Globus pallidus (tissue), 1 donor: ENCODE measurements at places on chromosomes 16 and 17.

DNA sequence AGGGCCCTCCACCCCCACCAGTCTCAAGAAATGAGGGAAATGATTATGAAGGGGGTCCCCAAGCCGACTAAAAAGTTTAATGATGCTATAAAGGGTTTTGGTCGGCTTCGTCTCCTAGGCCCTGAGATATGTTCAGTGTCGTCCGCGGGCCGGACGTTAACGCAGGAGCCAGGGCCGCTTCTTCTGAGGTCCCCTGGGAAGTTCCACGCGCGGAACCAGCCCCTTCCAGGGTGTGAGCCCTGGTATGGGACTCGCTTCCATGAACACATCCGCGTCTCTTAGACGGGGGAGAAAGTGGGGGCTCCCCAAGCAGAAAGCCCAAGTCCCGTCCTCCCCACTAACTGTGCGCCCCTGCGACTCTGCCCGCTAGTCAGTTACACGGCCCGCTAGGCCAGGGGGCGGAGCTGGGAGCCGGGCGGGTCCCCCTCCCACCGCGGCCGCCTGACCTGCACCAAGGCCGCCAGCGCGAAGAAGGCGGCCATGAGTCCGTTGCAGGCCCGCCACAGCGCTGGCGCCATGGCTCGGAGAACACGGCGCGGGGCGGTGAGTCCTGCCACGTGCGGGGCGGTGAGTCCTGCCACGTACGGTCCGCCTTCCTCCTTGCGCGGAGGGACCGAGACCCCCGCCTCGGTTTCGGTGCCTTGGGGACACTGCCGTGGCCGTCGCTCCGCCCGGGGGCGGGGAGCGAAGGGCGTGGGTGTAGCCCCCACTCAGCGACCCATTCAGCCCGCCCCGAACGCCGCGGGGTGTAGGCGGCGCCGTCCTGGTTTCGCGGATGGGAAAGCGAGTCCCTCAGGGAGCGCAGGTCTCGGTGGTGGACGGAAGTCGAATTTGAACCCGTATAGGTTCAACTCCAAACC is at the start of gene TMEM220:
TMEM220 (minus strand) TSS at position 690 of the 860 bp plus-strand sequence; CDS start at position 518, 172 bp downstream.
- DNase-seq: peak; percentile 61

DNA sequence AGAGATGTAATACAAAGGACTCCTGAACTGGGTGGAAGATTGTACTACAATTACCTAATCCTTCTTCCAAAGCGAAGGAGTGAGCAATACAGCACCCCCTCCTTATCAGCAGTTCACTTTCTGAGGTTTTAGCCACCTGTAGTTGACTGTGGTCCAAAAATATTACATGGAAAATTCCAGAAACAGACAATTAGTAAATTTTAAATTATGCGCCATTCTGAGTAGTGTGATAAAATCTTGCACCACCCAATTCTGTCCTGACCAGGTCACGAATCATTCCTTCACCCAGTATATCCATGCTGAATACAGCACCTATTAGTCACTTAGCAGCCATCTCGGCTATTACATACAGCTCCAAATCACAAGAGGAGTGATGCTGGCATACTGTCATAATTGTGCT is 23.2 kb downstream of the VPS53 start:
- DNase-seq: no peak

DNA sequence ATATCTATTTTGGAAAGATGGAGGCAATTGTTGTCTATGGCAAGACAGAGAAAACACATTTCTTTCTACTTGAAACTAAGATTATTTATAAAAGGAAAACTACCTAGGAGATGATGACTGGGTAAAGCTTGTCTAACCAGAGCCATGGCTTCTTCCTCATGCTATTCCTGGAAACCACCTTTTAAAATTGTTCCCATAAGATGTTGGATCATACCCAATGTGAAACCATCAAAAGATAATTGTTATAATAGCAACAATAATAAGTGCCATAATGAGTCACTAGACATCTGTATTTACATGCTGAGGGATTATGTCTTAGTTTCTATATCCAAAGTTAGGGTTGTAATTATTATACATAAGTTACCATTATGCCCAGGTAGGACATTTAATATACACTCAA is 428.4 kb downstream of the KCNJ2 start:
- DNase-seq: no peak

- DNase-seq: no peak
Measured at GRCh38 chr17:55532670-55533069, 21.4 kb upstream of the SMIM36 start.

DNA sequence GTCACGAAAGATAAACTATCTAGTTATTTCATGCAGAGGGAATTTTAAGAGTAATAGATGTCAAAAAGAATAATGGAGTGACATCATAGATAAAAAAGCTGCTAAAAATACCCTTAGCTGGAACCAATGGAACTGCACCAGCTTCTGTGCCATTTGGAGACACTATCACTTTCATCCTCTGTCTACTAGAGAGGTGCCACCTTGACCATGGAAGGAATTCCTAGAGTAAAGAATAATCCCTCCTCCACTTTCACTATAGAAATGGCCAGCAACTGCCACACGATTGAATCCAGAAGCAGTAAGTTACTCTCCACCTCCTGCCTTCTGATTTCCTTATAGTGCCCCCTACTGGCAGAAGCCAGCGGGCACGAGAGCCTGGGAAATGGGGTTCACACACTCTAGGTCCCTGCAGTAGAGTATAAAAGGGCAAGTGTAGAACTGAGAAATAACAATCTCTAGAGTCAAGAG is 2.8 kb upstream of the ALDH3A2 start:
- peak; percentile 68 for DNase-seq

DNA sequence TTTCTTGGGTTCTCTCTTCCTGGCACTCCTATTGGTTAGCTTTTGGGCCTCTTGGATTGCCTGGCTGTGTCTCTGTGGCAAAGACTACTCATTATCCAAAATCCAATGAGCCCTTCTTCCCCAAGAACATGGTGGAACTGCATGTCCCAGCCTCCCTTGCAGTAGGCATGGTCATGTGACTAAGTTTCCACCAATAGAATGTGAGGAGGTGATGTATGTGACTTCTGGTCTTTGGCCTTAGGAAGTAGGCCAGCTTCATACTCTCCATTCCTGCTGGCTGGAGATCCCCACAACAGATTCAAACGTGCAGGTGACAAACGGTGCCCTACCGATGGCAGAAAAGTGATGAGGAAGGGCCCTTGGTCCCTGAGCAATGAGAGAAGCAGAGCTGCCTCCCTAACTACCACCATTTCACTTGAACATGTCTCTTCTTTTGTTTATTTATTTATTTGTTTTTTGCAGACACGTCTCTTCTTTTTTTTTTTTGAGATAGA is 17.3 kb upstream of the SPN start:
- no peak for DNase-seq

GRCh38 chr17:49979748-49980479 is 10.9 kb downstream of the DLX4 start:
- no peak for DNase-seq

DNA sequence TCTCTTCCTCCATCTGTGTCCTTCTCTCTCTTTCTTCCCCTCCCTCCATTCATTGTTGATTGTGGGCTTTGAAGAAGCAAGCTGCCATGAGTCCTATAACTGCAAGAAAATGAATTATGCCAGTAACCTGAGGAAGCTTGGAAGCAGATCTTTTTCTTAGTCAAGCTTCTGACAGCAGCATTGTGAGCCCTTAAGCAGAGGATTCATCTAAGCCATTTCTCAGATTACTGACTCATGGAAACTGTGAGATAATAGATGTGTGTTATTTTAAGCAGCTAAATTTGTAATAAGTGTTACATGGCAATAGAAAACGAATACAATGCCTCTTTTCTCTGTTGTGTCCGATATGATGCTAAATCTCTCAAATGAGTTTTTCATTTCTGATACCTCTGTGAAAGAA is 1109.7 kb downstream of the CDH11 start:
- no peak for DNase-seq

- no peak for DNase-seq
Measured at GRCh38 chr16:66886914-66887313, 6.6 kb downstream of the PDP2 start.

- peak; percentile 22 for DNase-seq
Measured at GRCh38 chr17:4162775-4163466, 19.9 kb downstream of the CYB5D2 start.

- no peak for DNase-seq
Measured at GRCh38 chr16:87828071-87828906, 41.0 kb downstream of the SLC7A5 start.

DNA sequence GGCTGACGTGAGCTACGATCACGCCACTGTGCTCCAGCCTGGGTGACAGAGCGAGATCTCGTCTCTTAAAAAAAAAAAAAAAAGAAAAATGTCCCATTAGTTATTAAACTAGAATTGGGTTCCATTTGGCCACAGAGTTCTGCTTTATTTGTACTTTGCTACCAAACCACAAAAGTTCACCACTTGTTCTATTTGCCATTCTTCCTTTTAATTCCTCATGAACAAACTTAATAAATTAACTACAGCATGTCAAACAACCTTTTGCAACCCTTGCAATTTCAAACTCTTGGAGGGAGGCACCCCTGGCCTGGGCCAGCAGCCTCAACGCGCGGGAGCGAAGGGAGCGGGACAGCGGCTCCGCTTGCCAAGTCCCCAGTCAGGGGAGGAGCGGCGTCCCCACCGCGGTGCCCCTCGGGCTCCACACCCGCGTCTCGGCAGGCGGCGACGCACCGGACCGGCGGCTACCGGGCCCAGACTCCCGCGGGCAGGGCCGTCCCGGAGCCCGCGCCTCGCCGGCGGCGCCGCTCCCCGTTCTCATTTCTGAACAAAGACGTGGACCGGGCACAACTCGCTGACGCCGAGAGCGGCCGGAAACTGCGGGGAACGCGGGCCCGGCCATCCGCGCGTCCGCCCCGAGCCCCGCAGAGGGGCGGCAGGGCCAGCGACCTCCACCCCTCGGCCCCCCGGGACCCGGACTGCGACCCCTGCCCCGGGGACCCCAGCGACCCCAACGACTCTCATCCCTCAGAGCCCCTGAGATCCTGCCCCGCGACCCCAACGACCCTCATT is 775 bp downstream of the CYTH1 start:
- DNase-seq: peak; percentile 51

DNA sequence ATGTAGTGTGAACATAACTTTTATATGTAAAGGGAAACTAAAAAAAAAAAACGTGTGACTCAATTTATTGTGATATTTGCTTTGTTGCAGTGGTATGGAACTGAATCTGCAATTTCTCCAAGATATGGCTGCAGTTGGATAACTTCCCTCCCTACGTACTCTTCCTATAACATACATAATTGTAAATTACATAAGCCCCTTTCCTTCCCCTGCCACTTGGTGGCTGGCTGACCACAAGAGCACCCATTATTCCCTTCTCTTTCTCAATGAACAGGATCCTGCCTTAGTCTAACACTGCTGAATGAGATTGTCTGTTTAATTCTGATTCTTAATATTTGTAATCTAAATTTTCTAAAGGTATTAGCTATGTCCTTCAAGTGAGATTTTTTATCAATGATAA is 27.8 kb downstream of the CCL4 start:
- DNase-seq: no peak

DNA sequence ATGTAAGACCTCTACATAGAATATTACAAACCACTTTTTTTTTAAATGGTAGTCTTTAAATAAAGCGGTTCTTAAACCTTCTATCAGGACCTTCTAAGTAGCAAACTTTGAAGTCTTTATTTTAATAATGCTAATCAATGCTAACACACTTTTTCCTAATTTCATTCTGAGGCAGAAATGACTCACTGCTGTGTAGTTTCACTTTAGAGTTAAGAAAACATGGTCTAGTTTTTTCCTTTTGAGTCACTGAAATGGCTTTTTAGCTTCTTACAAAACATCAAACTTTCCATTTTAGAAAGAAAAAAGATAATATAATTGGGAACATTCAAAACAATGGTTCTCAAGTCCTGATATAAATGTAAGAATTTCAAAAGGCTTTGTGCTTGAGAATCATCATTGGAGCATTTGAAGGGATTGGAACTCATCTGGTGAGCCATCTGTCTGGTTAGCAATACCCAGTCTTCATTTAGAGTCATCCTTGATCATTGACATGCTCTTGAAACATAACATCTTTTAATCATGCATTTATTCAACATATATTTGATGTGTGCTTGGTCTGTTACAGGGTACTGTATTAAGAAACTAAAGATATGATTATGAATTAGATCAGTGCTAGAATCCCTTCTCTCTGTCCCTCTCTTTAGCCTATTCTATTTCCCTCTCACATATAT is 258.3 kb upstream of the MON1B start:
- DNase-seq: no peak
